ENCODE measurements at places on chromosomes 7 and 10.

DNA sequence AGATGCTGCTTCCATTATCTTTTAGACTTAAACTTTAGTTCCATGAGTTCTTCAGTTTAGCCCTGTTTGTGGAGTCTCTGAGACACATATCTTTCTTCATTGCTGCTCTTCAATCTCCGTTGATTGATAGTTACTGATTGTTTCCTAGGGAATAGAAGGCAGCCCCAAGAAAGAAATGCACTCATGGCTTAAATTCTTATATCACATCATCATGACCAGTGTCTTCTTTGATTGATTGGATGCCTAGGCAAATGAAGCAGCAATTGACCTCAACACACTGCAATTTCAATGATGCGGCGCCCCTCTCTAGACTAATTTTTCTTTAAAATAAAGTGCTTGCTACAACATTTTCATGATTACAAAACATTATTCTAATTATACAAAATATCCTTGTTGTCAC is 576.5 kb upstream of the VSTM2A start:
- H3K27me3 ChIP-seq, result no peaks in the 10 kb centered on the region
- no peak for DNase-seq
- H3K4me3 ChIP-seq, result no peak overlapping the region
- no peaks in the 10 kb centered on the region for H3K36me3 ChIP-seq
- H3K4me1 ChIP-seq, result no peaks in the 10 kb centered on the region

- H3K4me3 ChIP-seq, result no peak overlapping the region
- no peak overlapping the region for H3K27ac ChIP-seq
- peaks cover 15% of the 10 kb centered on the region for H3K4me1 ChIP-seq
- no peaks in the 10 kb centered on the region for H3K36me3 ChIP-seq
- no peak for DNase-seq
These were observed 190.1 kb downstream of the PRPF18 start for GRCh38 chr10:13776861-13777311.

DNA sequence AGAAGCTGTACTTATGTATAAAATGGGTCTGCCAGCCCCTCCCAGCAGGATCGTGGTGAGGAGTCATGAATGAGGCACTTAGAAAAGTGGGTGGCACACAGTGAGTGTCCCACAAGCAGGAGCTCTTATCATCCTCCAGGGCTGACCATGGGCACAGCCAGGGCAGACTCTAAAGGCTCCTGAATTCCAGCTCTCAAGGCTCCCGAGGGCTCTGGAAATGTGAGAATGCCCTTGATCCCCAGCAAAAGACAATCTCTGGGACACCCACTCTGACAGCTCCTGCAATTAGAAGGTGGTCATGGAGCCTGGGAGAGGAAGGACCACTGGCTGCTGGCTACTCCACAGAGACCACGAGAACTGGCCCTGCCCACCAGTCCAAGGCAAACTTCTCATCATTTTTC is 1.6 kb downstream of the VSTM4 start:
- H3K4me3 ChIP-seq, result peak overlapping the region; percentile 79
- H3K36me3 ChIP-seq, result no peaks in the 10 kb centered on the region
- peak overlapping the region; percentile 89 for H3K27ac ChIP-seq
- H3K4me1 ChIP-seq, result peaks cover 54% of the 10 kb centered on the region

- H3K36me3 ChIP-seq, result peaks cover 15% of the 10 kb centered on the region
- no peaks in the 10 kb centered on the region for H3K4me1 ChIP-seq
- DNase-seq, result no peak
These were observed 60.2 kb downstream of the CHST15 start for GRCh38 chr10:124032971-124033886.

DNA sequence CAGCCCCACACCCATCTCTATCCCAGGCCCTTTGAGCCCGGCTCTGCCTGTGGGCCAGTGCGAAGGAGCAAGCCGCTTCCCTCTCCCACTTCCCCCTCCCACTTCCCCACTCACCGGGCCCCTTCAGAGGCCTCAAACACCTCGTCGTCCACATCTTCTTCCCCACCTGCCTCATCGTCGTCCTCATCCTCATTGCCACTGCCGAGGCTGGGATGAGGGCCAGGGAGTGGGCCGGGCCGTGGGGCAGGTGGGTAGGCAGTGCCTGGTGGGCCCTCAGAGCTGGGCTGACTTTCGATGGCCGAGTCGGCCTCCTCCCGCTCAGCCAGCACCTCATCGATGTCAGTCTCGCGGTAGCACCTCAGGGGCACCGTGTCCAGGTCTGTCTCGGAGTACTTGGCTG is 3.8 kb downstream of the PSD start:
- no peak for DNase-seq
- no peaks in the 10 kb centered on the region for H3K36me3 ChIP-seq
- H3K4me3 ChIP-seq, result no peak overlapping the region
- H3K4me1 ChIP-seq, result peaks cover 21% of the 10 kb centered on the region

GRCh38 chr10:103193820-103194529 is 903 bp upstream of the NT5C2 start:
- no peak overlapping the region for H3K27ac ChIP-seq
- DNase-seq, result no peak
- H3K4me3 ChIP-seq, result no peak overlapping the region
- no peaks in the 10 kb centered on the region for H3K36me3 ChIP-seq
- H3K4me1 ChIP-seq, result peaks cover 68% of the 10 kb centered on the region

DNA sequence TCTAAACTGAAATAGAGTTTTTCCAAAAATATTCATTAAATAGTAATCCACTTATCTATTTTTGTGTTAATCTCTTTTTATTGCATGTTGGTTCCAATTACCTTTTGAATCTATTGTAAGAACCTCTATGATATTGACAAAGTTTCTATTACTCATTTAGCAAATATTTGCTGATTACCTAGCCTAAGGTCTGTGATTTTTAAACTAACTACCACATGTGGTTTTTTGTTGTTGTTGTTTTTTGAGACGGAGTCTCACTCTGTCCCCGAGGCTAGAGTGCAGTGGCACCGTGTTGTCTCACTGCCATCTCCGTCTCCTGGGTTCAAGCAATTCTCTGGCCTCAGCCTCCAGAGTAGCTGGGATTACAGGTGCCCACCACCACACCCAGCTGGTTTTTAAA is 2.0 kb upstream of the ASB13 start:
- H3K27ac ChIP-seq, result no peak overlapping the region
- DNase-seq, result no peak
- H3K27me3 ChIP-seq, result no peaks in the 10 kb centered on the region
- H3K36me3 ChIP-seq, result no peaks in the 10 kb centered on the region
- H3K4me1 ChIP-seq, result peaks cover 11% of the 10 kb centered on the region
- H3K4me3 ChIP-seq, result no peak overlapping the region

DNA sequence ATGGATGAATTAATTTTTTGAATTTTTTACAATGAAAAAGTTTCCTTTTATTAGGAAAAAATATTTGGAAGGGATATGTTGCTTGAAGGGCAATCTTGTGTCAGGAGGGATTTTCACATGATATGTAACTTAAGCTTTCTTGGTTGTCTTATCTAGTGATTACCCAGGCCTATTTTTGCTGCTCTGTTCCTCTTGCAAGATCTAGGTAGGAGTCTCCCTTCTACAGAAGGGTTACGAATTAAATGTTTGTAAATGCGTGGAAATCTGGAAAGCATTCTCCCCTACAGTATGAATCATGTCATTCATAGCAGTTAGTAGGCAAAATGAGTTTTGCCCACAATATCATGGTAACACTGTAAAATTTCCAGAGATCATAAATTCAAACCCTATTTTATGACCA is 57.7 kb upstream of the CDK14 start:
- H3K4me1 ChIP-seq, result no peaks in the 10 kb centered on the region
- no peak overlapping the region for H3K27ac ChIP-seq
- DNase-seq, result no peak
- no peak overlapping the region for H3K4me3 ChIP-seq
- H3K27me3 ChIP-seq, result no peaks in the 10 kb centered on the region

DNA sequence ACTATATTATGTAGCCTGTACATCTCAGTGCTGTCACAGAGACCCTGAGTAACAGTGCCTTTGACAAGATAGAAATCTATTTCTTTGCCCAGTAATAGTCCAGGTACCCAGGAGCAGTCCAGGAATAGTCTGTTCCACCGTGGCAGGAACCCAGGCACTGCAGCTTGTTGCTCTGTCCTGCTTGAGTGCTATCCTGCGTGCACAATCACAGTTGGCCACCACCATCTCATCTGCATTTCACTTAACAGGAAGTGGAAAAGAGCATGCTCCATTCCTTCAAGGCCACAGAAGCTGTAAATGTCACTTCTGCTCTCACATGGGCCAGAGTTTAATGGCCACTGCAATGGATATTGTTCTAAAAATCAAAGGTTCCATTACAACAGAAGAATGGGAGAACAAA is 61.5 kb upstream of the PRR15 start:
- peaks cover 19% of the 10 kb centered on the region for H3K36me3 ChIP-seq
- DNase-seq, result no peak
- no peaks in the 10 kb centered on the region for H3K27me3 ChIP-seq

- no peaks in the 10 kb centered on the region for H3K36me3 ChIP-seq
- DNase-seq, result no peak
- H3K4me3 ChIP-seq, result no peak overlapping the region
- peaks cover 14% of the 10 kb centered on the region for H3K4me1 ChIP-seq
- H3K27ac ChIP-seq, result no peak overlapping the region
These were observed 38.5 kb downstream of the ERCC6 start for GRCh38 chr10:49500412-49500811.

DNA sequence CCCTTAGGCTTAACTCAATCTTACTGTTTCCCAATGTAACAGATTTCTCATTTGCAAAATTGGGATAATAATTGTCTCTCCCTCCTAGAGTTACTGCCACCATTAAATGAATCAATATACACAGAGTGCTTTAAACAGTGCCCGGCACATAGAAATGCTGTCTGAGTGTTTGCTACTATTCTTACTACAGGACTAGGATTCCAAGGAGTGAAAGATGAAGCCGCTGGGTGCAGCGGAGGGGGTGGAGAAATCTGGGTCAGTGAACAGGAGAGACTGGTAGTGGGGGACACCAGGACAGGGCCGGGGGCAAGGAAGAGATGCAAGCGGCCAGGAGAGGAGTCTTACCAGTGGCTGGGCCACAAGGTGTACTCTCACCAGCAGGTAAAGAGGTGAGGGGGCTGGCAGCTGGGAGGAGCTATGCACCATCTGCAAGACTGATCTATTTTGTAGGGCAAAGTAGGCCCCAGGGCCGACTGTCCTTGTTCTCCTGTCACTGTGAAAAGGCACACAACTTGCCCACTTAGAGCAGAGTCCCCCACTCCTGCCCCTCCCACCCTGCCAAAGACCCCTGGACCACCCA is 18.5 kb upstream of the PRRT4 start:
- no peak overlapping the region for H3K4me3 ChIP-seq
- no peaks in the 10 kb centered on the region for H3K4me1 ChIP-seq
- H3K27ac ChIP-seq, result no peak overlapping the region
- DNase-seq, result no peak
- H3K36me3 ChIP-seq, result no peaks in the 10 kb centered on the region

Measured in heart right ventricle (tissue), 16 donors.